IMR-90 (cell line): ENCODE measurements at places on chromosomes 4 and X. TPM values are rescaled to one million over a fixed set of nuclear protein-coding genes. Genes with fewer than 3 reads are reported as not detected.

Gene TRIM2
- 52.2 and 64.2 TPM in 2 replicates for total RNA-seq

Gene PROM1
- total RNA-seq, result not detected in 2 replicates

Gene CYP4V2
- total RNA-seq, result 3.9 and 5.0 TPM in 2 replicates

Gene FREM3
- total RNA-seq, result not detected in 2 replicates

DNA sequence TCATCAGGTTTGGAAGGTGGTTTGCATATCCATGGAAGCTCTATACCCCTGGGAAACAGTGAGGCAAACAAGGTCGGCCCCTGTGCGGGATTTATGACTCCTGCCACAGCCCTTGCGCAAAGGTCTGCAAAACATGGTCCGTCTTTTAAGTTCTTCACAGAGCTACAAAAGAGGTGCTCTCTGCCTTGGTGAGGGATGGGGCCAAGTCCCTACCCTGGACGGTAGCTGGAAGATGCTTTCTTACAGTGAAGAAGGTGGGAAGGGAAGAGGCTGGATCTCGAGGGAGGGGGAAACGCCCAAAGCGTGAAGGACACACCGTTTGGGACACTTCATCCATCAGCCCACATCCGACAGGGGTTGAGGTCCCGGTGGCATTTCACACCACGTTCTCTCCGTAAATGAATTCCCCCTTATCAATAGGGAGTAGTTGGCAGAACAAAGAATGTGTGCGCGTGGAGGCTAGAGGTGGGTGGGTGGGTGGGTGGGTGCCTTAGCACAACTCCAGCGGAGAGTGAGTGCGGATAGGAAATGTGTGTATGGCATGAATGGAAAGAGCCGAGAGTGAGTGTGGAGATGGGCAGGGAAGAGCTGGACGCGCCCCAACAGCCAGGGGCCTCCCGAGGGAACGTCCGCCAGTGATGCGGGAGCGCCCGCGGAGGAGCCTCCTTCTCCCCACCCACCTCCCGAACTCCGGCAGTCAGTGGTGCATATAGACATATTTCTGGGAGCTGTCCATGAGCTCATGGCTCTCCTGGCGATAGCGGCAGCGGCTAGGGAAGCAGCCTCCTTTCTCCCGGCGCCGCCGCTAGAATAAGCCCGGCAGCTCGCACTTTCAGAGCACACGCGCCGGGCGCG lies 68.3 kb downstream of the LARP7 start:
- peaks cover 23% of the 10 kb centered on the region for H3K27me3 ChIP-seq
- H3K27ac ChIP-seq, result no peak overlapping the region
- no peak overlapping the region for H3K4me3 ChIP-seq
- DNase-seq, result peak; percentile 58
- no peaks in the 10 kb centered on the region; the same call in 1 of the 2 replicates for H3K4me1 ChIP-seq

DNA sequence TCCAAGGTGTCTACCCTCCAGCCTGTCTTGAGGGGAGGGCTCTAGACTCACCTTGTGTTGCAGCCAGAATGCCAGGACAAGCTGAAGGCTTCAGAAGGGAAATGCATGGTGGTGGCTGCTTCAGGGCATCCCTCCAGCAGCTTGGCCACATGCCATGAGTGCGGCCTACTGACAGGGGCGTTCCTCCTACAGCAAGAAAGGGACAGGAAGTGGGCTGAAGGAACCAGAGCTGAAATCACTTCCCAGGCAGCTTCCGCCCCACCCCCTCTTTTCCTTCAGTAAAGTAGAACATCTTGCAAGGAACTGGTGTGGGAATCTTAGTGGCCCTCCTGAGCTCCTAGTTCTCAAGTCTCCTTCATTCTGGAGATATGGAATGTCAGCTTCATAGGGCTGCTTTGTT lies 167.5 kb upstream of the DGKK start:
- peaks cover 8% of the 10 kb centered on the region for H3K27me3 ChIP-seq
- no peaks in the 10 kb centered on the region for H3K4me1 ChIP-seq
- H3K4me3 ChIP-seq, result no peak overlapping the region

GRCh38 chr4:170047771-170048354 lies 21.7 kb upstream of the MFAP3L start:
- H3K27me3 ChIP-seq, result peaks cover 6% of the 10 kb centered on the region
- H3K4me3 ChIP-seq, result no peak overlapping the region
- H3K4me1 ChIP-seq, result no peaks in the 10 kb centered on the region
- H3K36me3 ChIP-seq, result no peaks in the 10 kb centered on the region

DNA sequence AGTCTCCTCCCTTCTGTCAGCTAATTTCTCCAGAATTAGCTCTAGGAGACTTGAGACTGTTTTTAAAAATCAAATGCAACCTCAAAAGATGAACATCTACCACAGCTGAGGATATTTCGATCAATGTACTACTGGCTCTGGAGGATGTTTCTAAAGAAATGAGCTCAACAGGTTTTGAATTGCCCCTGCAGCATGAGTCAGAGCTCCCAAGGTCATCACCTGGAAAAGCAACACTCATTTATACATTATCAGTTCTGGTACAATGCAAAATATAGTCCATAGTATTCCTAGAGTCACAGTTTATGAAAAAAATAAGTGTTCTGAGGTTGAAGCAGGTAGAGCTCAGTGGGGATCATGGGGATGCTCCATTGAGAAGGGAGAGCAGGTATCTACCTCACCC lies 50.8 kb upstream of the MCF2 start:
- H3K27ac ChIP-seq, result no peak overlapping the region
- no peak for DNase-seq
- H3K27me3 ChIP-seq, result no peaks in the 10 kb centered on the region
- H3K36me3 ChIP-seq, result no peaks in the 10 kb centered on the region
- no peak overlapping the region for H3K4me3 ChIP-seq
- H3K4me1 ChIP-seq, result no peaks in the 10 kb centered on the region

DNA sequence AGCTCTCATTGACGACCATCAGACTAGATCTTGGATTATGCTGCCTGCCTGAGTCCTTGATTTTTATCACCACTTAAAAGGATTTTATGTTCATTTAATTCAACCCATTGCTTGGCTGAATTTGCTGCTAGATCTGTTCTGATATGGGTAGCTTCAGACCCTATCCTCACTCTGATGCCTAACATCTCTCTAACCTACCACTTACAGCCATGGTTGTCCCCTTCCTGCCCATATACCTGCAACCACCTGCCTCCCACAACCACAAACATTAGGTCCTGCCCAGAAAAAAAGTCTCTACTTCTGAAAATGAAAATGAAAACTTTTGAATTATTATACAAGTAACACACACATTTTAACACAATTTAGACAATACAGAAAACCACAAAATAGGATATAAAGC lies 310.8 kb downstream of the HNRNPD start:
- H3K4me3 ChIP-seq, result no peak overlapping the region
- no peak overlapping the region for H3K27ac ChIP-seq
- no peaks in the 10 kb centered on the region for H3K27me3 ChIP-seq
- no peaks in the 10 kb centered on the region for H3K4me1 ChIP-seq
- no peaks in the 10 kb centered on the region for H3K36me3 ChIP-seq

DNA sequence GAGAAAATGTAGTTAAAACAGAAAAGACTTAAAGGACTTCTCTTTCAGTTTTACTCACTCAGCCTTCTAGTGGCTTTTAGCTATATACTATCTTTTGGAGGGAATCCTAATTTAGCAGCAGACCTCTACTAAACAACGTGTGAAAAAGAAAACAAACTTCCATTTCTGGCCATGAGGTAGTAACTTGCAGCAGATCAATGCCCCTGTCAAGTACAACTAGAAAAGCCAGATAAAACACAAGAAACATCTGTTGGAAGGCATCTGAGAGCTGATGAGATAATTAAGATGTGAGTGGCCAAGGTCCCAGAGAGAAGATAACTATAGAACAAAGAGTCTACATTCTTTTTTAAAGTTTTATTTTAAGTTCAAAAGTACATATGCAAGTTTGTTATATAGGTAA lies 101.7 kb downstream of the CORIN start:
- H3K27ac ChIP-seq, result no peak overlapping the region
- no peaks in the 10 kb centered on the region for H3K4me1 ChIP-seq
- H3K36me3 ChIP-seq, result no peaks in the 10 kb centered on the region

- no peaks in the 10 kb centered on the region for H3K27me3 ChIP-seq
- H3K27ac ChIP-seq, result no peak overlapping the region
- peak; percentile 11 for DNase-seq
- no peaks in the 10 kb centered on the region for H3K36me3 ChIP-seq
- H3K4me3 ChIP-seq, result no peak overlapping the region
Measured at GRCh38 chr4:145347684-145348083, 134.0 kb upstream of the SMAD1 start.

DNA sequence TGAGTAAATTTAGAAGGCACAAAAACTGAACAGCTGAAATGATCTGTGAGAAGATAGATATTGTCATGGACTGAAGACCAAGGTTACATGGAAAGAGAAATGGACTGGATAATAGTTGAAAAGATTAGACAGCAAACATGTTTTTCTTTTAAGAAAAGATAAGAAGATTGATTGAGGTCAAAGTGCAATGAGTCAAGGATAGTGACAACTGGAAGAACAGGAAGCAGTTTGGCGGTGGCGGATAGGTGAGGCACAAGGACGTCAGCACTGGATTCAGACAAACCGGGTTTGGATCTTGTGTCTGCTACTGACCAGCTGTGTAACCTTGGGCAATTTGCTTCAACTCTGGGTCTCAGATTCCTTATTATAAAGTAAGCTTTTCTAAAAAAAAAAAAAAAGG lies 2.0 kb upstream of the HPGD start:
- H3K36me3 ChIP-seq, result no peaks in the 10 kb centered on the region
- no peak overlapping the region for H3K27ac ChIP-seq
- H3K27me3 ChIP-seq, result peaks cover 18% of the 10 kb centered on the region
- no peak for DNase-seq
- no peaks in the 10 kb centered on the region for H3K4me1 ChIP-seq
- H3K4me3 ChIP-seq, result no peak overlapping the region

GRCh38 chr4:21507439-21507838 lies 441.1 kb downstream of the KCNIP4 start:
- H3K36me3 ChIP-seq, result no peaks in the 10 kb centered on the region
- H3K27me3 ChIP-seq, result no peaks in the 10 kb centered on the region
- no peak for DNase-seq
- H3K4me3 ChIP-seq, result no peak overlapping the region

DNA sequence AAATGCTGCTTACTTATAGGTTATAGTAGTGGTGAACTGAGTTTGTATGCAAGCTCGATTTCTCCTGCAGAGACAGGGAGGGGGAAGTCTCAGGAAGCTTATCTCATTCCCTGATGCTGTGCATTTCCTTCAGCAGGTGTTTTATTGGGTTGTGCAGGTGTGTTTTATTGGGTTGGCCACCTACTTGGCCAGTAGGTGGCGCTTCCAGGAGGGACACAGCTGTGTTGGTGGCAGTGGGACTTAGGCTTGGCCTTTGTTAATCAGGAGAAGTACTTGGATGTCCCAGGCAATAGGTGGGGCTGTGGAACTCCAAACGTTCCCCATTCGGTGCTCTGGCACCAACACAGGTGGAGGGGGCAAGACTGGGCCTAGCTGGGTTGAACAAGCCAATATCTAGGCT lies 196.0 kb upstream of the DCAF8L1 start:
- no peak overlapping the region for H3K27ac ChIP-seq
- no peaks in the 10 kb centered on the region for H3K27me3 ChIP-seq
- no peak overlapping the region for H3K4me3 ChIP-seq
- DNase-seq, result no peak
- H3K4me1 ChIP-seq, result no peaks in the 10 kb centered on the region
- no peaks in the 10 kb centered on the region for H3K36me3 ChIP-seq

- no peak for DNase-seq
- no peaks in the 10 kb centered on the region for H3K27me3 ChIP-seq
- H3K4me3 ChIP-seq, result no peak overlapping the region
Measured at GRCh38 chr4:40314951-40315350, 20.2 kb upstream of the CHRNA9 start.

- DNase-seq, result no peak
- peaks cover 2% of the 10 kb centered on the region; the same call in 1 of the 2 replicates for H3K36me3 ChIP-seq
- H3K27me3 ChIP-seq, result peaks cover 7% of the 10 kb centered on the region
- H3K4me3 ChIP-seq, result no peak overlapping the region
- H3K4me1 ChIP-seq, result peaks cover 11% of the 10 kb centered on the region; the same call in 1 of the 2 replicates
- no peak overlapping the region for H3K27ac ChIP-seq
Measured at GRCh38 chrX:115591420-115591819, 30.4 kb downstream of the PLS3 start.
